ENCODE measurements at places on chromosomes 3 and 15. TPM values are rescaled to one million over a fixed set of nuclear protein-coding genes. Genes with fewer than 3 reads are reported as not detected.

DNA sequence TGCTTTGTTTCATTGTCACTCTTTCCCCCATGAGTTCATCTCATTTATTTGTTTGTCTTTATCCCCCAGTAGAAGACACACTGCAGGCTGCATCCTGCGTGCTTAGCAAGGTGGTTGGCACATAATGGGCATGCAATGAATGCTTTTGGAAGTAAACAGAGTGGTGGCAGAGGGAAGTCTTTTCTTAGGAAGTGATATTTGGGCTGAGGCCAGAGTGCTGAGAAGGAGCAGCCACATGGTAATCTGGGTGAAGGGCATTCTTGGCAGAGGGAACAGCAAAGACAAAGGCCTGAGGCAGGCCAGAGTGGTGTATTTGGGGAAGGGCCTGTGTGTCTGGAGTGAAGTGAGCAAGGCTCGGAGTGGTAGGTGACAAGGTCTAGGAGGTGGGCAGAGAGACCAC is 17.7 kb upstream of the ADAMTS7 start:
- no peak for DNase-seq

DNA sequence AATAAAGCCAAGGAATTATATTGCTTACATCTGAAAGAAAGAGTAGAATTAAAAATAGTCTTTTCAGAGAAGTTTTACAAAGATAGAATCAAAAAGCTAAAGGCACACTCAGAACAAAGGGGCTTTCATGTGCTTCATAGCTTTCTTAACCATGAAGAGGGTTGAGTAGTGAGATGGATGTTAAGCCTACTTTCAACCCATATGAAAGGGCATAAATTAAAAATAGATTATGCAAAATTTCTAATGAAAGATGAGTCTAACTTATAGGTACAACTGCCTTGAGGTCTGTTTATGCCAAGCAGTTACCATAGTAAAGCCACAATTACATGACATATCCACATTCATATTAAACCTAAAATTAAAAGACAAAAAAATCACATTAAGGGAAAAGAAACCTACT is 223.3 kb upstream of the ARHGEF26 start:
- no peak for DNase-seq

GRCh38 chr3:36196058-36196457 is 184.2 kb upstream of the STAC start:
- DNase-seq: no peak

- no peak for DNase-seq
Observed at GRCh38 chr3:4314688-4315087, 11.5 kb downstream of the SETMAR start.

TNFSF10 gene
- polyA plus RNA-seq: 42.4 TPM

- peak; percentile 50 for DNase-seq
Observed at GRCh38 chr3:146189519-146190173, 28.7 kb upstream of the PLOD2 start.

SAMMSON gene
- polyA plus RNA-seq: not detected

Data from left kidney (tissue), 8 donors.